Melanocyte of skin (primary cell): ENCODE measurements at places on chromosomes 2 and 18. TPM values are rescaled to one million over a fixed set of nuclear protein-coding genes. Genes with fewer than 3 reads are reported as not detected.

The TSHZ1 gene
- 12.0 and 14.8 TPM in 2 replicates for total RNA-seq

The ITGA6 gene
- 77.6 and 150 TPM in 2 replicates for total RNA-seq

The SCYGR2 gene
- total RNA-seq = not detected in 2 replicates

The DAPL1 gene
- total RNA-seq = 1.3 and 5.9 TPM in 2 replicates

The NEU2 gene
- not detected in 2 replicates for total RNA-seq

The RAD51AP2 gene
- total RNA-seq = not detected in 2 replicates

The CNGA3 gene
- total RNA-seq = not detected in 2 replicates

The TMEM17 gene
- 5.3 and 5.6 TPM in 2 replicates for total RNA-seq

The CTAGE1 gene
- total RNA-seq = not detected in 2 replicates

The ARHGAP28 gene
- 0.15 and 1.7 TPM in 2 replicates for total RNA-seq

The IL1RL1 gene
- under 0.01 TPM in 1 of 2 replicates, not detected in the other for total RNA-seq

The RTP5 gene
- total RNA-seq = not detected in 2 replicates

The NIF3L1 gene
- total RNA-seq = 41.3 and 48.6 TPM in 2 replicates

The KLHL30 gene
- total RNA-seq = not detected in 2 replicates
